NCI-H1092 (cell line): ENCODE measurements at places on chromosomes 12 and 14.

DNA sequence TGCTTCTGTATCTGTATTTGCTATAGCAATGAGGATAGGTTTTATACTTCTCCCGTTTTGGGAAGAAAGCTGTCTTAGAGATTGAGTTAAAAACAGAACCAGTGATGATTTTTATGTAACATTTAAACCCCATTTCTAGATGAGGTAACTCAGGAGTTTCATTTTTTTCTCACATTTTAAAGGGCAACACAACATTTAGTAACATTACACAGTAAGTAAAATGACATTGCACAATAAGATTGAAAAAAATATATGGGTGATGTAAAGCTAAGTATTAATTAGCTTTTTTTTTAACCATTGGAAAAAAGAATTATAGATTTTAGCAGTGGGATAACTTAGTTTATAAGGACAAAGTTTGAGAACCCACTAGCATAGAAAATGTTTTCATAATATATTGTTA, 25.2 kb upstream of the SCFD1 start:
- no peak for DNase-seq

GRCh38 chr12:16454481-16454880, 107.0 kb downstream of the MGST1 start:
- no peak for DNase-seq

GRCh38 chr12:96368233-96368632, 32.0 kb downstream of the CDK17 start:
- peak; percentile 67 for DNase-seq

GRCh38 chr14:70908935-70909641, 1.8 kb downstream of the PCNX1 start:
- no peak for DNase-seq

GRCh38 chr14:93975791-93976476, 436 bp downstream of the ASB2 start:
- no peak for DNase-seq

DNA sequence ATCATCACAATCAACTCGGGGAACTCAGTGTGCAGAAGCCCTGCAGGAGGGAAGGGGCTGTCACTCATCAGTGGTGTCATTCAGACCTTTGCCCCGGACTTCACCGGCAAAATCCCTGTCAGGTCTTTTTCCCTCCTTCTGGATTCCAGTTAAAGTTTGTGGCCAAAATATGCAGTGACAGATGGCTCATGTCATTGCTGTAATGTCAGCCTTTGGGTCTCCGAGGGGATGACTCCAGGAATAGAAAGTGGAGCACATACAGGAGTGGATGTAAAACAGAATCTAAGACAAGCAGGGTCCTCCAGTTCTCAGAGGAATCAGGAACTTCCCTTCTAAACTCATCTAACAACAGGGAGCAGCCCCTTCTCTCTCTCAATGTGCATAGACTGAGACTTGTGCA, 130.3 kb upstream of the RASSF8 start:
- DNase-seq = no peak

GRCh38 chr12:71236133-71236660, 78.4 kb upstream of the TSPAN8 start:
- no peak for DNase-seq

DNA sequence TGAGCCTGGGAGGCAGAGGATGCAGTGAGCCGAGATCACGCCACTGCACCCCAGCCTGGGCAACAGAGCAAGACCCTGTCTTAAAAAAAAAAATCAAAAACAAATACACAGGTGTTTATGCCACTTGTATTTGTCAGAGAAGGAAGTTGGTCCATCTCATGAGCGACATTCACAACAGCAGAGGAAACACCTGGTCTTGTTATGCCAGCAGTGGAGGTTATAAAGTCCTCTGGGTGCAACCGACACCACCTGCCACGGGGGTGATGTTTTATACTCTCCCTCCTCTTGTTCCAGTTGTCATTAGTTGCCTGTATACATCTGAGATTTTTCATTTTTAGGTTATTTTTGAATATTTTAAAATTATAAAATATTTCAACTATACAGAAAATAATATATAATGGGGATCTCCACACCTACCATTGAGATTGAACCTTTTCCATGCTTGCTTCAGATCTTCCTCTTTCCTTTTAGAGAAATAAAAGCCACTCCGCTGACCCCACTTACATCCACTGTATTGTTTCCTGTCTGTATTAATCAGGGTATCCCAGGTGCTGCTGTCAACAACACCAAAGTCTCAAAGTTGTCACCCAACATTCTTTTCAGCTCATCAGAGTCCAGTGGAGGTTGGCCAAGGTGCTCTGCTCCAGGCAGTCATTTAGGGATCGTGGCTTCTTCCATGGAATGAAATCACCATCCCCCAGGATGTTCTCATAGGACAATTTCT, 65.1 kb downstream of the RNFT2 start:
- no peak for DNase-seq

DNA sequence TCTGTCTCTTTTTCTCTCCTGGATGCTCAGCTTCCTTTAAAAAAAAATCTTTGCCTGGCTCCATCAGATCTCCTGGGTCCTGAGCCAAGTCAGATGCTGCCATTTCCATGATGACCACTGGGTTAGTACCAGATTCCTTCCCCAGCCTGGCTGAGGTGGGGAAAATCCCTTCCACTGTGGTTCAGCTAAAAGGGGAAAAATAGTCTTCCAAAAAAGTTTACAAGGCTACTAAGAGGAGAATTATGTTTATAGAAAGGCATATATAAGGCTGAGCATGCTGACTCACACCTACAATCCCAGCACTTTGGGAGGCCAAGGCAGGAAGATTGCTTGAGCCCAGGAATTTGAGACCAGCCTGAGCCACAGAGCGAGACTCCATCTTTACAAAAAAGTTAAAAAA, 28.4 kb upstream of the GAS2L3 start:
- DNase-seq = no peak

DNA sequence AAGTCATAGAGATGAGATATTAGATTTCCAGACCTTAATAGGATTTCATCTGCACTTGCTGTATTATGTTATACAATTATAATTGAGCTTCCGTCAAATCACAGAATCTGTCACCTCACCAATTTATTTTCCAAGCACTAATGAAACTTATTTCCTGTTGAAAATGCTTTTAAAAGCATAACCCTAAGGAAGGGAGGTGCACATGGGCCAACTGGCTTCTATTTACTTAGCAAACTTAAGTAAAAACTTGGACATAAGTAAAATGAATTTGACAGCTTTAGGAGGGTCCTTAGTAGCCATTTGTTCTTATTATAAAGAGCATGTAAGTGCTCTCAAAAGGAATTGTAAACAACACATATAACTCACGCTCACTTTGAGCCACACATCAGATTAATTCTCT, 462.2 kb upstream of the TMPO start:
- DNase-seq = no peak

DNA sequence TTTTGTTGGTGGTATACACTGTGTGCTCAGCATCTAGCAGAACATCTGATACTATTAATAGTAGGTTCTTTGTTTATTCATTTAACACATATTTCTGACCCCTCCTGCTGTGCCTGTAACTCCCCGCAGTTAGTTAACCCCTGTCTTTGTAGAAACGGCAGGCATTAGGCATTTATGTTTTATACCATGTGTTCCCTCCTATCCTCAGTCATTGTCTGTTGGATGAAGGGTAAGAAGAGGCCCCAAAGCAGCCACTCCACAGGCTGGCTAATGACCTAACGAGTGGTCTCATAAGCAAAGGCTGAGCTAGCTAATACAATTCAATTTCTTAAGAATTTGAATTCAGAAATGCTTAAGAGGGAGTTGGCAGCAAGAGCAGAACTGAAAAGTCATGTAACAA, 170.8 kb downstream of the TMX1 start:
- DNase-seq = no peak
